ENCODE measurements at places on chromosomes 5 and 9.
A peak's percentile ranks its signal among the peaks of the same experiment; 100 is the strongest.

DNA sequence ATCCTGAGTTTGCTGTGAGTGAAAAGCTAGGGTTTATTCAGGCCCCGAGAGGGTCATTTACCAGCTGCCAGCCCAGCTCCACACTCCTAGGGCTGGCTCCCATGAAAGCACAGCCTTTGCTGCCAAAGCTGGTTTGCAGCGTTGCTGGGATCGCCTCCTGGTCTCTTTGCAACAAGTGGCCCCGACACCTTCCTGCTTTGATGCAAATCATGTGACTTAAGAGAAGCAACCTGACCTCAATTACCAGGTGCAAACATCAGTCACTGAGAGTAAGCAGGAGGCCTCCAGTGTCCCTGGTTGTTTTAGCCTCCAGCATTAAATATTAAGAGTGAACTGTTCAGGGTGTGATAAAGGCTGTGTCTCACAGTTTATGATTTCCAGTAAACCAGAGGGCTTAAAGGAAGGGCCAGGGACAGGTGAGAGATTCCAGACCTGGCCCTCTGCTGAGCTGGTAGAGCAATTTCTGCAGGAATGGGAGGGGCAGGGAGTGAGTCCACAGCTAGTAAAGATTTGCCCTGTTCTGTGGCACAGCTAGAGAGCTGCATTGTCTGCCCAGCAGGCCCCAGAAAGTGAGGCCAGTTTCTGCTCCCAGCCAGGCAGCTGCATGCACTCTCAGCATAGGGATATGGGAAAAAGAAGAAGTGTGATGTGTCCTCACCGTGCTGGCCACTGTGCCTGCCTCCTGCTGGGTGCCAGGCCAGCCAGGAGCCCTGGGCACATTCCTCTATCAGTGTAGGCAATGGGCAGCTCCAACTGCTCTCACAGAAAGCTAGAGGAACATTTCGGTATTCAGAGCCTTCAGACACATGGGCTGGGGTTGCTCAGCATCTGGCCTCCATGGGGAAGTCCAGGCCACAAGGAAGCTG, 58.0 kb downstream of the SLC22A5 start:
- peak; percentile 27 for DNase-seq

- no peak for DNase-seq
Measured at GRCh38 chr5:41522193-41522786, 11.9 kb upstream of the PLCXD3 start.

DNA sequence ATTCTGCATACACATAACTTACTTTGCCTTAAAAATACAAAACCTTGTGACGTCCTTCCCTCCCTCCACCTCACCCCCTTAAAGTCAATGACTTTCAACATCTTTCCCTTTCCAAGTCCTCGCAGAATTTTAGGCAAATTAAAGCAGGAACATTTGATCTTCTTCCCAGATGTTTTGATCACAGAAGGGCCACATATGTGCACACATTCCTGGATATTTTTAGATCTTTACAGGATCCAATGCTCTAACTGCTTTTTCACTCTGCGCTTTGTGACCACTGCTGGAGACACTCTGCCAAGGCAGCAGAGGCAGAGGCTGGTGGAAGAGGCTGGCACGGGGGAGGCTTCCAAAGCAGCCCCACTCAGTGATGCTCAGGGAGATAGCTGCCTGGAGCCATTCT, 130.7 kb downstream of the SEC61B start:
- no peak for DNase-seq

DNA sequence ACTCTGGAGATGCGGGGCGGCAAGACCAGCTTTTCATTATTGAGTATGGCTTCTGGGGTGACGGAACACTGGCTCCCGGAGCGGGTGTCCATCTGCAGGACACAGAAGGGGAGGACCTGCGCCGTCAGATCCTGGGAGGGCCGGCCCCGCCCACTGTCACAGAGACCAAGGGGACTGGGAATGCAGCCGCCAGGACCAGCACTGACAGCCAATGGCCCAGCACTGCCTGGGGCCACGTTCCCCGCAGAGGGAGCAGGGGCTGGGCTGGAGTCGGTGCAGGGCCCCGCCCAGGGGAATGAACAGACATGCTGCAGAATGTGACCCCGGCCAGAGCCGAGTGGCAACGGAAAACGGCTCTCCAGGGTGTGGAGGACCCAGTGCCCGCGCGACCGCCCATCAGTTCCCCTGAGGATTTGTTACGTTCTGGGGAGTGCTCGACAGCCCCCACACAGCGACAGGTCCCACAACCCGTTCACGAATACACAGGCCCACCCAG, at the start of gene ZDHHC11:
Gene ZDHHC11, minus strand, starts transcription at position 476 of the 496 bp plus-strand sequence. Its CDS starts 384 bp downstream, at position 92.
- DNase-seq = no peak

DNA sequence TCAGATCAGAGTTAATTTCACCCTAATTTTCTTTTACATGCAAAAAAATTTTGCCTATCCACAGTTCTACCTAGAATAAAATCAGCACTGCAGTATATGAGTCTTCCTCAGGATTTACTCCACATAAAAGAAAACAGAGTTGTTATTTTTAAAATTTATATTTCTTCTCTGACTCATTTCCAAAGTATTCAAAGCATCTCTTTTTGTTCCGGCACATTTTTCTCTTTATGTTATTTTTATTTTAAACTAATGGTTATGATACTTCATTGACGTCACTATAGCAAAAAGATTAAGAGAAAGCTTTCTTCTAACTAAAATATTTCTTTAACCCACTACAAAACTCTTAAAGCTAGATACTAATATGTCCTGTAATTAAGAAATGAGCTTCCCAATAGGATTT, 590.4 kb downstream of the PRELID2 start:
- DNase-seq = no peak

GRCh38 chr5:1464096-1464446, 18.8 kb upstream of the SLC6A3 start:
- DNase-seq = no peak
